ENCODE measurements at places on chromosomes 2 and 18. TPM values are rescaled to one million over a fixed set of nuclear protein-coding genes. Genes with fewer than 3 reads are reported as not detected.
A peak's percentile ranks its signal among the peaks of the same experiment; 100 is the strongest.

The FRZB gene
- total RNA-seq, result 45.5 TPM

The TRIM54 gene
- total RNA-seq, result not detected

The RUFY4 gene
- not detected for total RNA-seq

- peaks cover 18% of the 10 kb centered on the region for H3K27me3 ChIP-seq
- H3K36me3 ChIP-seq, result no peaks in the 10 kb centered on the region
- peak overlapping the region; percentile 74 for H3K4me3 ChIP-seq
- peaks cover 7% of the 10 kb centered on the region for H3K4me1 ChIP-seq
- H3K27ac ChIP-seq, result peak overlapping the region; percentile 60
These were observed 463 bp downstream of the HS1BP3 start for GRCh38 chr2:20650393-20650876.

- H3K4me3 ChIP-seq, result no peak overlapping the region
- no peaks in the 10 kb centered on the region for H3K27me3 ChIP-seq
- no peak overlapping the region for H3K27ac ChIP-seq
- no peak for DNase-seq
- peaks cover 11% of the 10 kb centered on the region for H3K4me1 ChIP-seq
- peaks cover 3% of the 10 kb centered on the region for H3K36me3 ChIP-seq
These were observed 43.0 kb downstream of the RAD51AP2 start for GRCh38 chr2:17475286-17475685.
